Neural crest cell (in vitro differentiated cells): ENCODE measurements at places on chromosomes 11 and 22. TPM values are rescaled to one million over a fixed set of nuclear protein-coding genes. Genes with fewer than 3 reads are reported as not detected.

GRCh38 chr11:45563171-45563570, 102.3 kb downstream of the CHST1 start:
- DNase-seq, result no peak

- no peak for DNase-seq
These were observed 168.5 kb downstream of the ARHGAP42 start for GRCh38 chr11:100855466-100856067.

- peak; percentile 38 for DNase-seq
These were observed 7.0 kb downstream of the SEPTIN3 start for GRCh38 chr22:41976070-41976901.

DNA sequence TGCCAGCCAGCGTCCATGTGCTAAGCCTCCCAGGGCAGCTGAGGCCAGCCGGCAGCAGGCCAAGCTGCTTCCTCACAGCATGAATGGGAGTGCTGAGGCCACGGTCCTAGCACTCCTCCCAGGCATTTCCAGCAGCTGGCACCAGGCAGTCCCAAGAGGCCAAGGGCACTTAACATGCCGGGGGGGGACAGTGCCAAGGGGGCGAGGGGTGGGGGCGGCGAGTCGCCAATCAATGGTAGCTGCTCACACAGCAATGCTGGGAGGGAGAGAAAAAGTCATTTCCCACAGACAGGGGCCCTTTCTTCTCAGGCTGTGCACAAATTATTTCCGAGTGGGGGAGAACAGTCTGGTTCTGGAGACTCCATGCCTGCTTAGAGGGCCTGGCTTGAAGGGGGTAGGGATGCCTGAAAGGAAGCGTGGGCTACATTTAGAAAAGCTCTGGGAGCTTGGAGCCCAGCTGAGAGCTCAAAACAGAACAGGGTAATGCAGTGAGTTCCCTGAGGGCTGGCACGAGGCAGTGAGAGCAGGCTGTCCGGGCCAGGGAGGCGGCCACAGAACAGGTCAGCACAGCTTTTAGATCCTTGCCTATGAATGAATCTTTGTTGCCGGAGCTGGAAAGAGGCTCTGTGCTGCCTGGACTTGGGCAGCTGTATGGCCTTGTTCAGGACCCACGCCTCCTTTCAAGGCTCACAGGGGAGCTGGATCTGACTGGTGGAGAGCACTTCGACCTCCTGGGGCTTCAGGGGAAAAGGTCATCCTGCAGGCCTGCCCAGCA, 14.4 kb upstream of the TBC1D10A start:
- DNase-seq, result no peak

DNA sequence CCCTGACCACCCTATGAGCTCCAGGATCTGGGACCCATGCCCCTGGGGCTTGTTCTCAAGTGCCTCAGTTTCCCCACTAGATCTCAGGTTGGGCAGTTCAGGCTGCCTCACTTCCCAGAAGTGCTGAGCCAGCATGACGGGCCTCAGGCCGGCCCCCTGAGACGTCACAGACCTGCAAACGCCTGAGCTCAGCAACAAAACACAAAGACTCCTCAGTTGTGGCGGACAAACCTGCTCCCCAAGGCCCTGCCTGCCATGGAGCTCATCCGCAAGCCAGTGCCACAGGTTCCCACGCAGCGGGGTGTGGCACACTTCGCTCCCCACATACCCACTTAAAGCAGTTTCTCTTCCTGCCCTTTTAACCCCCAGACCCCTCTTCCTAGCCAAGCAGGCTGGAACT, 45.2 kb downstream of the NECTIN1 start:
- DNase-seq, result no peak

- DNase-seq, result no peak
These were observed 2.2 kb downstream of the OR56B1 start for GRCh38 chr11:5738431-5738830.

DNA sequence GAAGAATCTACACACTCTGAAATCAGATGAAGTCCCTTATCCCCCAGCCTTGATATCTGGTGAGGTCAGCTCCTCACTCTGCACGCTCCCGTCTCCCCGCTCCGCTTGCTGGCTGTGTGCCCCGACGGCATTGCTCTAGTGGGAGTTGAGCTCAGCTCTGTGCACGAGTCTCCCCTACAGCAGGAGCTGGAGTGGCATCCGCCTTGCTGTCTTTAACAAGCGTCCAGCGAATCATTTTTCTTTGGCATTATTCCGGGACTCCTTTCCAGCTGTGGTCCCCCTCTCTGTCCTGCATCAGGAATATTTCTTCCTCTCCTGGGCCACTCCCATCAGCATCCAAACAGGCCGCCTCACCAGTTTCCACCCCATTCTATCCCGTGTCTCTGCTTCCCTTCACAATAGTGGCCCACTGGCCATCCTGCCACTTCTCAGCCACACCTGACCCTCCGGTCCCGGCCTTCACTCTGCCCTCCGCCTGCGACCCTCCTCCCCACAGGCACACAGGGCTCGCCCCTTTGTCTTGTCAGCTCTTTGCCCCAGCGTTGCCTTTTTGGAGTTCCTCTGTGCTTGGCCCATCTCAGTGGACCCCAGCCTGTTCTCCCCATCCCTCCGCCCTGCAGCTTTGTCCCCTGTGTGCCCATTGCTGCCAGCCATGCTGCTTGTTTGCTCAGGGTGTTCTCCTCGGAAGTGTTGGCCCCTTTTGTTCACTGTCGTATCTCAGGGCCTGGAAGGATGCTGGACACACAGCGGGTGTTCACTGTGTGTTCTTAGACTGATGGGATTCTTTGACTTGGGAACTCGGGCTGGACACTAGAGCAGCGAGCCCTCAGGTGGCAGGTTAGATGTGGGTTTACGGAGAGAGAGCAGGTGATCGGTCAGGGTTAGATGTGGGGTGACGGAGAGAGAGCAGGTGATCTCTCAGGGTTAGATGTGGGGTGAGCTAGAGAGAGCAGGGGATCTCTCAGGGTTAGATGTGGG, 441.8 kb downstream of the TBC1D22A start:
- no peak for DNase-seq

- DNase-seq, result peak; percentile 14
These were observed 40.9 kb downstream of the ZC3H12C start for GRCh38 chr11:110134110-110134509.

GRCh38 chr22:33723915-33724314, 196.4 kb downstream of the LARGE1 start:
- DNase-seq, result no peak

DNA sequence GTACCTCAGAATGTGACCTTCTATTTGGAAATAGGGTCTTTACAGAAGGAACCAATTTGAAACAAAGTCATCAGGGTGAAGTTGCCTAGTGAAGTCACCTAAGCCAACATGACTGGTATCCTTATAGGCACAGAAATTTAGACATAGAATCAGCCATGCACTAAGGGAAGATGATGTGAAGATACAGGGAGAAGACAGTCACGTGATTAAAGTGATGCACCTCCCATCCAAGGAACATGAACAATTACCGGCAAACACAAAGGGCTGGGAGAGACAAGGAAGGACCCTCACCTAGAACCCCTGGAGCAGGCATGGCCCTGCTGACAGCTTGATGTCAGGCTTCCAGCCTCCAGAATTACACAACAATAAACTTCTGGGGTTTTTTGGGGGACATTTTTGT, 3.2 kb upstream of the CRYBB2 start:
- no peak for DNase-seq

DNA sequence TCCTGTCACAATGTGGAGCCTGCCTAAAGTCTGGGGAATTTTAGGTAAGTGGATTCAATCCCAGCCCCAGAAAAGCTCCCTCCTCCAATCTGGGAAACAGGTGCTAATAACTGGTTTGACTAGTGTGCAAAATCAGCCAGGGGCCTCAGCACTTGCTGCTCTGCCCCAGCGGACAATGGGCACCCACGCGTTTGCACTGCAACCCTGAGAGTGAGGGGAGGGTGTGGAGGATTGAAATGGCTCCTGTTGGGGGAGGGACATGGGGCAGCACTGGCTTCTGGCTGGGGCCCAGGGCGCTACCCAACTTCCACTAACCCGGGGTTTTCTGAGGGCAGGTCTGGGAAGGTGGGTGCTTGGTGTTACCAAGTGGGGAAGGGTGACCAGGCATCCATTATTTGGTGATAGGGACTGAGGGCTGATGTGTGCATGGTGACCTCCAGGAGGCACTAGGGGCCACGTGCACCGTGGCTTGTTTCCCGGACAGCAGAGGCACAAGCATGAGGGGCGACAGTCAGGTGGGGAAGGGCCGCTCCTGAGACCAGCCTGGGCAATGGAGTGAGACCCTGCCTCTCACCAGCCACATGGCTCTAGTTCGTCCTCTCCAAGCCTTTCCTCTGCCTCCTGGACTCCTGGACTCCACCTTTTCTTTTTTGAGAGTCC, 4.3 kb upstream of the PNPLA5 start:
- DNase-seq, result no peak

DNA sequence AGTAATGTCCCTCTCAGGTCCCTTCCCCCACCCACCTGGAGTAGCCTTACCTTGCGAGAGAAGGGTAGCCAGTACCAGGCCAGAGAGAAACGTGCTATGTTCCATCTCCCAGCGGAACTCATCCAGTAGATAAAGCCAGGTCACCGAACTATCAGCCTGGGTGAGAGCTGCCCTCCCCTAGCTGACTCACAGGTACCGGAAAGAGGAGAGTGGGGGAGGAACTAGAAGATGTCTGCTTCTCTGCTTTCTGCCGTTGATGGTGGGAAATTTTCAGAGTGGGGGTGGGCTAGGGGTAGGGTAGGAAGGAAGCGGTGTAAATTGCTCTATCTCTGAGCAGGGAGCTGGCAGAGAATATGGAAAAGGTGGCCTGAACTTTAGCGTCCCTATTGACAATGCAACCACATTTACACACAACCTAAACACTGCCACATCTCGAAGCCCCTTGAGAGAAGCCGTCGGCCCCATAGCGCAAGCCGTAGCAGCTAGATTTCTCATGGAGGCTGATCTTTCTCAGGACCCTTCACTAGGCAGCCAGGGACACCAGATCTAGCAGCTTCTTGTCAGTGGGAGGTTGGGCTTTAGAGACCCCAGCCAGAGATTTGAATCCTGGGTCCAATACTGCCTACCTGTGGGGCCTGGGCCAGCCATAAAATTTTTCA, at the start of gene CD3D:
TSS of gene CD3D (minus strand) at position 203 of the 659 bp plus-strand sequence. CDS start at position 105, 98 bp downstream.
- DNase-seq, result no peak

DNA sequence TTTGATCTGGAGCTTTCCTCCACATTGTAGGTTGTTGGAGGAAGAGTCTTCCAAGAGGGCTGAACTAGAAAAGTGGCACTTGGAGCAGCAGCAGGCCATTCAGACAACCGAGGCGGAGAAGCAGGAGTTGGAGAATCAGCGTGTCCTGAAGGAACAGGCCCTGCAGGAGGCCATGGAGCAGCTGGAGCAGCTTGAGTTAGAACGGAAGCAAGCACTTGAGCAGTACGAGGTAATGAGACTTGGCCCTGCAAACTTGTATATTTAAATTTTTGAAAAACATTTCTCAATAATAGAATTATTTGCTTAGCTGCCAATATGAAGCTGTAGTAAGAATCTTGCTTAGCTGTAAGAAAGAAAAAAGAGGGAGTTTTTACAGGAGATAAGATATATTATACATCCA, 84.0 kb downstream of the SWAP70 start:
- no peak for DNase-seq

GRCh38 chr11:108237058-108237481, 14.2 kb downstream of the ATM start:
- DNase-seq, result no peak

DNA sequence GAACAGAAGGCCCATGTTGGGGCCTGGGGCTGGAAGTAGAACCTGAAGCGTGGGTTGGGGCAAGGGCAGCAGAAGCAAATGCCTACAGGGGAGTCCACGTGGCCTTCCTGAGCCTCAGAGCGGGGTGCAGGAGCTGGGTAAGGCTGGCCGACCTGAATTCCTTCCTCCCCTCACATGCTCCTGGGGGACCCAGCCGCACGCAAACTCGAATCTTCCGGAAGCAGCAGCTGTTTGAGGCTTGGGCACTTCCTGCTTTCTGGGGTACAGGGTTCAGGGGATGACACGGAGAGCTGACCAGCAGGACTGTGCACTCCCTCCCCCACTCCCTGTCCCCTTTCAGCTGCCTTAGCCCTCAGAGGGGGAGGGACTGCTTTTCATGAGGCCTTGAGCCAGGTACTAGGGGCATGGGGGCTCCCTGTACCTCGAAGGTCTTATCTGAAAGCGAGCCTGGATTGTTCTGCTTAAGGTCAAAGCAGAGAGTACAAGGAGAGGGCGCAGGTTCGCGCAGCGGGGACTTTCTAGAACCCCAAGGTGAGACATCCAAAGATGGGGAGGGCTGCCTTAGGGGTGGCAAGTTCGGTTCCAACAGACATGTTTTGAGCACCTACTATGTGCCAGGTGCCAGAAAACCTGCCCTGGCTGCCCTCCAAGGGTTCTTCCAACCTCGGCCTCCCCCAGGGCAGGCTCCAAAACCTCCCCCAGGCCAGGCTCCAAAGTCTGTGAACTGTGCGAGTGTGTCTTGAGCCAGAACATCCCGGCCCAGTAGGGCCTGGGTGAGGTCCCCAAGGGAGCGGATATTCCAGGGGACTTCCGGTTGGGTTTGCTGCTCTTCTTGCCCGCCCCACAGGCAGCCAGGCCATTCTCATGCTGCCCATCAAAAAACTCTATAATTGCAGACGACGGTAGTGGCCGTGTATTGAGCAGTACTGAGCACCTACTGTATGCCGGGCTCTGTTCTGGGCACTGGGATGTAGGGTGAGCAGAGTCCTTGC, 1.7 kb downstream of the NCF4 start:
- no peak for DNase-seq

DNA sequence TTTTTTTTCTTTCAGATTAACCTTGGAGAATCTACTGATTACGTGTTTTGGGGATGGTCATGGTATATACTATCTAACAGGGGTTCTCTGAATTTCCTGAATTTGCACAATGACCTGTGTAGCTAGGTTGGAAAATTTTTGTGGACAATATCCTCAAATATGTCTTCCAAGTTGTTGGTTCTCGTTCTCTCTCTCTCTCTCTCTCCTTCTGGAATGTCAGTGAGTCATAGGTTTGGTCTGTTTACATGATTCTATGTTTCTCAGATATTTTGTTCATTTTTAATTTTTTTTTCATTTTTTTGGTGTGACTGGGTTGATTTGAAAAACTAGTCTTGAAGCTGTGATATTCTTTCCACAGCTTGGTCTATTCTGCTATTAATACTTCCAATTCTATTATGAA, 604.0 kb upstream of the ANO3 start:
- no peak for DNase-seq

DNA sequence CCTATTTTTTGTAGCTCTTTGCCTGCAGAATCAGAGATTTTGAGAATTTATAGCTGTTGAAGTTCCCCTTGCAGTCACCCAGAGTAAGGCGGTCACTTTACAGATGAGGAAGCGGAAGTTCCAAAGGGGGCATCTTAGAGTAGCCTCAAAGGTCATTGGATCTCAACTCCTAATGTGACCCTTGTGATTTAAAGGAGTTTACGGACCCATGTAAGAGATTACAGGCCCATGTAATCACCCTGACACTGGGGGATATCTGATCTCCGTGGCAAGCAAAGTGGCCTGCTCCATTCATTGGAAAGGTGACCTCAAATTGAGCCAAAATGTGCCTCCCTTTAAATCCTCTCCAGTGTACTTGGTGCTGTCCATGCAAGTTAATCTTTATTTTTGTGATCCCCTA, 15.7 kb downstream of the P2RX3 start:
- DNase-seq, result no peak

- DNase-seq, result no peak
These were observed 5.1 kb downstream of the EFEMP2 start for GRCh38 chr11:65867284-65868071.

- no peak for DNase-seq
These were observed 39.5 kb downstream of the IGF2 start for GRCh38 chr11:2099516-2100349.

- no peak for DNase-seq
These were observed 48.8 kb downstream of the SPECC1L start for GRCh38 chr22:24319451-24319850.

GRCh38 chr22:23509571-23510302, 70.4 kb downstream of the IGLL1 start:
- DNase-seq, result no peak

Gene DCDC1
- 2.3 and 2.6 TPM in 2 replicates for total RNA-seq

Gene DKK3
- total RNA-seq, result 17.6 and 21.0 TPM in 2 replicates

Gene CARD18
- total RNA-seq, result not detected in 2 replicates

Gene RIBC2
- total RNA-seq, result 7.6 and 8.7 TPM in 2 replicates

Gene MUC5AC
- total RNA-seq, result not detected in 2 replicates

Gene B3GAT1
- 31.8 and 32.3 TPM in 2 replicates for total RNA-seq
